ENCODE measurements at places on chromosomes 1 and 21.
A peak's percentile ranks its signal among the peaks of the same experiment; 100 is the strongest.

GRCh38 chr1:55150880-55151588 is 64.1 kb downstream of the USP24 start:
- no peak for DNase-seq

DNA sequence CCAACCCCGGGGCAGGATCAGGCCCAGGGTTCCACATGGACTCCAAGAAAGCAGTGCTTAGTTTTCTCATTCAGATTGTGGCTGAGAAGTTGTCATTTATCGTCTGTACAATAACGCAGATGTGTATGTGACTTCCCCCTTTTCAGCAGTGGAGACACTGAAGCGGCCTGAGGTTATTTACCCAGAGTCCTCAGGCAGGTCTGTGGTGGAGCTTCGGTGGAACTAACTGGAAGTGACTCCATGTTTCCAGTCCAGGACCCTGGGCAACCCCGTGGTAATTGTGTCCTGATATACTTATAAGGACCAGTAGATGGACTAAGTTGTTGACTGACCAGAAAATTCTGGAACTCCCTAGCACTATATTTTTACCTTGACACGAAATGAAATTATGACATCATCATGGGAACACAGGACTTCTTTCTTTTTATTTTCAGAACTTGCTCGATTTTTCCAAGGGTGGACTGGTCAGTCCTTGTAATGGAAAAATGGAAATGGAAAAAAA is 1.0 kb upstream of the IER5 start:
- no peak for DNase-seq

DNA sequence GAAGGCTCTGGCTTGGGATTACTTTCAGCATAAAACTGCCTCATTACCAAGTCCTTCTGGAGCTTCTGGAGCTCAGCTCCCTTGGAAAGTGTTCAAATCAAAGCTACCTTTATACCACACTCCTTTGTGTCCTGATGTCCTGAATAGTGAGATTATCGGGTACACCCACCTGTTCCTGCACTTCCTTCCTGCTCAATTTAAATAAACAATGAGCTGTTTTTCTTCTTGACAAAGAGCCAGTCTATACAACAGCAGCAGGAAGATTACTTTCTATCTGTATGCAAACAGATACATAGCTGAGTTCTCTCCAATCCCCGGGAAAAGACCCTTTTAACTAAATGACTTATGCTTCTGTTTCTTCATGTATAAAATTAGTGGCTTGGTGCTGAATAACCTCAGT is 258.0 kb upstream of the FMN2 start:
- DNase-seq, result no peak

- DNase-seq, result no peak
These were observed 684.4 kb downstream of the PLA2G4A start for GRCh38 chr1:187513190-187513589.

DNA sequence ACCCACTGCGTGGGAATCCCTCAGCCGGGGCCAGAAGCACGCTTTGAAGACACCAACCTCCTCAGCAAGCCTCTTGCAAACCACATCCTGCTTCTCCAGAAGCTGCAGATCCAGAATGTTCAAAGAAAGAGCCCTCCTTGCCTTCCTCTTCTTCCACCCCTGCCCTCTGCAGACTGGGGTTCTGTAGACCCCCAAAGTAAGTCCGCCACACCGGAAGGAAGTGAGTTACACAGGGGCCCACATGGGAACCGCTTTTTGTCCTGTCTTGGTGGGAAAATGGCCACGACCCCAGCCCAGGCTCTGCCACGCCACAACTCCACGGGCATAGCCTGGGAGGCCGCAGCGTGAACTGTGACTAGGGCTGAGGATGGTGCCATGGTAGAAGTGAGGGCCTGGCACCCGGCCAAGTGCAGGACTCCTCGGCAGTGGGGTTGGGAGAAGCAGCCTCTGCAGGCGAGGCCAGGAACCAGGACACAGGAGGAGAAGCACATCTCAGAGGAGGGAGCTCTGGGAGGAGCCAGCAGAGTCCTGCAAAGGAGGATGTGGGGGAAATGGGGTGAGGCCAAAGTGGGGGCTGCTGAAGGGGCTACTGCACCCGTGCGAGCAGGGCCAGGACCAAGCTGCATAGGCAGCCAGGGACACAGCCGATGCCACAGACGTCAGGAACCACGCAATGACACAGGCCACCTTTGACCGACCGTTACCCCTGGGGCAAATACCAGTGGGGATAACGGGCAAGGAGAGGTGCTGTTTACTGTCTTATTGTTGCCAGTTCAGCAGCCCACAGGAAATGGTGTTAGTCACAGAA is 30.9 kb downstream of the PDE9A start:
- peak; percentile 40 for DNase-seq

GRCh38 chr1:167126811-167127210 is 32.9 kb downstream of the STYXL2 start:
- no peak for DNase-seq

DNA sequence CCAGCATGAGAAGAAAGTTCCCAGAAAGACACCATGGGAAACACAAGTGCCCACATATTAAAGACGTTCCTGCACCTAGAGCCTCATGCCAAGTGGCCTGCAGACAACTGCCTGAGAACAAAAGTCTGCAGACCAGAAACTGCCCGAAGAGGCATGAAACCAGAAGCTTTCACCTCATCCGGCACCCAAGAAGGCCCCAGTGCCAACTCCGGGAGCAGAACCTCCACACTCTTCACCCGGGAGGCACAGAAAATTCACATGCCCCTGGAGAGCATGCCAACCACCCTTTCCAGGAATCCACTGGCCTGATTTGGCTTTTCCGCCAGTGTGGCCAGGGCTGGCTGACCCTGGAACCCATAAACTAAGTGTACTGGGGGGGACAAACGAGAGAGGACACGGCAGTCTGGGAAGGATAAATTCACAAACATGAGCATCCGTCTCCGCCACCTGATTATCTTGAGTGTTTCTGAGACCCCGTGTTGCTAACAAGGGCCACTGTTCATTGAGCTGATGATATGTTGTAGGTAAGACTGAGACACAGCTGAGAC is 6.8 kb downstream of the TFF2 start:
- no peak for DNase-seq

DNA sequence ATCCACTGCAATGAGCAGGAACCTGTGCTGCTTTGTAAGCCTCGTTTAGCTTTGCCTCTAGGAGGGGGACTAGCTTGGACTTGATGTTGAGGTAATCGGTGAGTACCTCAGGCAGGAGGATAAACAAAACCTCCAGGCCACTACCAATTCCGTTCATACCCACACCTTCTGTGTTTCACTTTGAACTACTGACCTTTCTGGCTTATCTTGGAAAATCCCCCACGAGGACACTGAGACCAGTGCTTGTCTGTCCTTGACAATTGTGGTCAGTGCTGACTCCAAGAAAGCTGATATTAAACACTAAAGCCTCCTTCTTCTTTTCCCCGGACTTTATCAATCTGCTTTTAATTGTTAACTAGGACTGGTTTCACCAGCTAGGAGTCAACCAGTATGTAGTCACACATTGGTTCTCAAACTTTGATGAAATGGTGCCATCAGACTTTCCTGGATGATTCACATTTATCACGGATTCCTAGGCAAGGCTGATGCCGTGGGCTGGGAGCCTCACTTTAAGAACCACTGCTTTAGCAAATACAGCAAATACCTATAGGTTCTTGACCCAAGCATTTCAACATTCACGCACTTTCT is 52.7 kb downstream of the TGFB2 start:
- DNase-seq, result no peak

DNA sequence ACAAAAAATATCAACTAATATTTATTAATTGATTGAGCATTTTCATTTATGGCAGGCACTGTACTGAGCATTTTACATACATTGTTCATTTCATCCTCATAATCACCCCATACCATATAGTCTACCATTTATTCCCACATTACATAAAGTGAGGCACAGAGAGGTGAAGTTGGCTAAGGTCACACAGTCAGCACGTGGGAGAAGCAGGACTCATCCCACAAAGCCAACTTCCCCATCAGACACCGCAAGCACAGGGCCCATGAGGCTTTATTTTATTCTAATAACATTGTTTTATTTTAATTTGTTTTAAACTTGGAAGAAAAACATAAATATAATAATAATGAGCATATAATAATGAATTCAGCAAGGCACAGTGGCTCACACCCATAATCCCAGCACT is 43.1 kb upstream of the CAPZB start:
- DNase-seq, result no peak

- DNase-seq, result no peak
These were observed 27.4 kb downstream of the CACHD1 start for GRCh38 chr1:64497088-64497883.

DNA sequence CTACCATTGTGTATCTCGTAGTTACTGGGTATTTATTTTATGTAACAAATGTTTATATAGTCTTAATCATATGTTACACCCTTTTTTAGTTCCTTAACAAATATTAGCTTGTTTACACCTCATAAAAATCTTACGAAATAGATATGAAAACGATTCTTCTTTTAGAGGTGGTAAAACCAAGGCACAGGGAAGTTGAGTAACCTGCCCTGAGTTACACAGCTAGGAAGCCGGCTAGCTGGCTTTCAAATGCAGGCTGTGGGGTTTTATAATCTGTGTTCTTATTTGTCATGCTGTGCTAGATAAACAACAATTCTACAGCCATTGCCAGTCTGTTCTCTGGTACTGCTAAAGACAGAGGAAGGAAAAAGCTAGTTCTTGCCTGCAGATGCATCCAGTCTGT is 109.6 kb downstream of the NOS1AP start:
- DNase-seq, result no peak

DNA sequence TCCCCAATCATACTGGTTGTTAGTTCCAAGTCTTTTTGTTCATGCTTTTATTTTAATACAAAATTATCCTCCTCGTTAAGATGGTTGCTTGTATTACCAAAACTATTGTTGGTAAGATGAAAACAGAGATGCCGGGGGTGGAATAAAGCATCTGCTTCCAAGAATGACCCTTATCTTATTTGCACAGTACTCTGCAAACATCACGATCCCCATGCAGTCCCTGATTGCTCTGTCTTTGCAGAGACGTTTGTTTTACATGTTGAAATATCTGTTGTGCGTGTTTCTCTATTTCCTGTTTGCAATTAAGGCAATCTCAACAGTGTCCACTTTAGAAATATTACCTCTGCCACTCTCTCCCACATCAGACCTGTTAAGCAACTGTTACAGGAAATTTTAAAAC is 141.3 kb upstream of the NCAM2 start:
- no peak for DNase-seq

- no peak for DNase-seq
These were observed 486.9 kb upstream of the NCAM2 start for GRCh38 chr21:20511216-20511880.

GRCh38 chr1:18927082-18927653 is 24.8 kb upstream of the ALDH4A1 start:
- DNase-seq, result no peak

DNA sequence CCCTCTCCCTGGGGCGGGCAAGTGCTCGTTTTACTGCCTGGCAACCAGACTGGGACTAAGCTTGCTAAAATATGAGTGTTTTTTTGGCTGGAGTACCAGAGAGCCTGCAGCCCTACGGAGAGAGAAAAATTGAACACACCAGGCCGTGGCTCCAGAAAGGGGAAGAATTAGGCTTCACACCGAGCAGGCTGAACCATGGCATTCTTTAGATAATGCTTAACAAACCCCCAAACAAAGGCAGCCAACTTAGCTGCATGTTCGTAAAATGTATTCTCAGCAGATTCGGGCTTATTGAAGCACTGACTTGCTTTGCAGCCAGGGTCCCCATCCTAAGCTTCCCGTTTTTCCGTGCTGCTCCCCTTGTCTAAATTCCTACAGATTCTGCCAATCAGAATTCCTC is 76.6 kb downstream of the LMX1A start:
- no peak for DNase-seq

- no peak for DNase-seq
These were observed 78.2 kb downstream of the RAP1GAP start for GRCh38 chr1:21590934-21591333.

GRCh38 chr1:82844447-82844846 is 1043.7 kb downstream of the ADGRL2 start:
- no peak for DNase-seq

- peak; percentile 68 for DNase-seq
These were observed 74.8 kb downstream of the HLCS start for GRCh38 chr21:36891692-36892091.

DNA sequence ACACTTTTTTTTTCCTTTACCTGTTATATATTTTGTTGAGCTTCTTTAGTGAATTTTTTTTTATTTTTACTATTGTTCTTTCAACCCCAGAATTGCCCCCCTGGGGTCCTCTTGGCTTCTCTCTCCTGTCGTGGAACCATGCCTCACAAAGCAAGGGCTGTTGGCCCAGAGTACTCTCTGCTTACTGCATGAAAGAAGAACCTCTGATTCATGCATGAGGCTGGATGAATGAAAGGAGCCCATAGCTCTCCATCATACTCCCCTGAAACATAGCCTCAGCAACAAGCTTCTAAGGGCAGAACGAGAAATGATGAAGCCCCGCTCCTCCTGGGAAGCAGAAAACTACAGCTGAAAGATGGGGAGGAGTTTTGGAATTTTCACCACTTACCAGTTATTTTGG is 1441.0 kb downstream of the BRINP3 start:
- DNase-seq, result no peak

DNA sequence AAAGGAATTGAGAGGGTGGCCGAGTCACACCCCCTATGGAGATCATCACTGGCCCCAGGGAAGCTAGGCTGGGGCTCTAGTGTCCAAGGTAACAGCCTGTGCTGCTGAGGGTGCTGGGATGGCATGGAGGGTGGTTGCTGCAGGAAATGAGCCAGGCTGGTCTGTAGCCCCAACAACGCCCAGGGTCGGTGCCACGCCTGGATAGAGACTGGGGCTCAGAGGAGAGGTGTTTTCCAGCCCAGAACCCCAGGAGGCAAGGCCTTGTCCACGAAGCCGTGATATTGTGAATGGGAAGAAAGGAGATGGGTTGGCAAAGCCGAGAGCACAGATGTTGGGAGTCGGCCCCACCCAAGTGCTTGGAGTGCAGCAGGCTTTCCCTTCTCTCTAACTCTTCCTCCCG is 68.9 kb upstream of the ACTRT2 start:
- DNase-seq, result no peak

DNA sequence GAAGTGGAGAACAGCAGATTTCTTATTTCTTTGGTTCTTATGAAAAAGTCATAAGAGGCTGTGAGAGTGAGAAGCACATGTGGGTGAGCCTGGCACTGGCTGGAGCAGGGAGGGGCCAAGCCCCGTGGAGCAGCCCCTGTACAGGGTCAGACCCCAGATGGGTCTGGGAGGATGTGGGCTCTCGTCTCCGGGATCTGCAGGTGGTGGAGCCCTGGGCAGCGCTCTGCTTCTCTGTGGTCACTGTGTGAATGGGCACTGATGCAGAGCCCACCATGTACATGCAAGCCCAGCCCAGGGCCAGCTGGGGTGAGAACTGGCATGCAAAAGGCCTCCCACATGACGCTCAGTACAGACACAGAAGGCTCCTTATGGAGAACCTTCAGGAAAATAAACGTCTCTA is 67.6 kb downstream of the SIM2 start:
- DNase-seq, result no peak

- peak; percentile 26 for DNase-seq
These were observed 235.2 kb downstream of the SDCCAG8 start for GRCh38 chr1:243490748-243491686.

GRCh38 chr21:40014394-40014793 is 147.2 kb downstream of the PCP4 start:
- DNase-seq, result no peak

- no peak for DNase-seq
These were observed 46.2 kb downstream of the DDR2 start for GRCh38 chr1:162678439-162678838.

GRCh38 chr21:45021428-45022347 is 52.7 kb upstream of the ADARB1 start:
- peak; percentile 9 for DNase-seq

- DNase-seq, result no peak
These were observed 295.4 kb upstream of the ESRRG start for GRCh38 chr1:217018648-217019047.

- DNase-seq, result no peak
These were observed 258.5 kb downstream of the BRINP2 start for GRCh38 chr1:177429234-177429633.

GRCh38 chr1:28370239-28371009 is 884 bp downstream of the PHACTR4 start:
- DNase-seq, result peak; percentile 24

Data from BE2C (cell line).